Fibroblast of the aortic adventitia (primary cell): ENCODE measurements at places on chromosomes 5 and 9. TPM values are rescaled to one million over a fixed set of nuclear protein-coding genes. Genes with fewer than 3 reads are reported as not detected.

The SCGB3A2 gene
- total RNA-seq: not detected in 2 replicates

The SPATA31D4 gene
- not detected in 2 replicates for total RNA-seq

The TRPM3 gene
- total RNA-seq: 8.8 and 20.5 TPM in 2 replicates

The ACTBL2 gene
- total RNA-seq: not detected in 2 replicates

The C1QTNF3 gene
- total RNA-seq: 1.9 and 8.3 TPM in 2 replicates

The MYMK gene
- total RNA-seq: not detected in 2 replicates

The SLF1 gene
- 5.3 and 11.2 TPM in 2 replicates for total RNA-seq

The EDIL3 gene
- total RNA-seq: 48.1 and 248 TPM in 2 replicates

The PCDHGA5 gene
- total RNA-seq: 1.7 and 3.5 TPM in 2 replicates

The PCDHB3 gene
- 0.27 and 0.74 TPM in 2 replicates for total RNA-seq

The CERCAM gene
- 74.9 and 109 TPM in 2 replicates for total RNA-seq
